Choroid plexus epithelial cell (primary cell): ENCODE measurements at places on chromosomes 3 and 15.

GRCh38 chr3:106302451-106303221 lies 433.8 kb upstream of the CBLB start:
- DNase-seq = no peak

GRCh38 chr3:28022916-28023315 lies 218.5 kb upstream of the CMC1 start:
- DNase-seq = no peak

- no peak for DNase-seq
Observed at GRCh38 chr3:101722394-101723173, 1.8 kb upstream of the CEP97 start.

GRCh38 chr15:57017024-57017423 lies 98.6 kb downstream of the TCF12 start:
- peak; percentile 44 for DNase-seq

- no peak for DNase-seq
Observed at GRCh38 chr3:7000501-7000900, 139.6 kb downstream of the GRM7 start.

DNA sequence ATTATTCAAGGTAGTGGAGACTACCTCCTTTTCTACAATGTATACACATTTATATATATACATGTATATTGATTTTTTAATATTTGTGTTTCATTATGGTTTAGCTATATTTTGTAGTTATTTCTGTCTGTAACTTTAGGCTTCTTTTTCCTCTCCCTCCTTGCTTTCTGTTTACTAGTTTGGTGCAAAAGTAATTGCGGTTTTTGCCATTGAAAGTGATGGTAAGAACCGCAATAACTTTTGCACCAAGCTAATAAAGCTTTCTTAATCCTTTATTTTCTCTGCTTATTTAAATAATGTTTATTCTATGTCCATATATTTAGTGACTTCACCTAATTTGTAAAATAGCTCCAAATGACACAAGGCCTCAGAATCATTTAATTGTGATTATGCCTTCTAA lies 195.3 kb upstream of the PLSCR5 start:
- DNase-seq = peak; percentile 41

DNA sequence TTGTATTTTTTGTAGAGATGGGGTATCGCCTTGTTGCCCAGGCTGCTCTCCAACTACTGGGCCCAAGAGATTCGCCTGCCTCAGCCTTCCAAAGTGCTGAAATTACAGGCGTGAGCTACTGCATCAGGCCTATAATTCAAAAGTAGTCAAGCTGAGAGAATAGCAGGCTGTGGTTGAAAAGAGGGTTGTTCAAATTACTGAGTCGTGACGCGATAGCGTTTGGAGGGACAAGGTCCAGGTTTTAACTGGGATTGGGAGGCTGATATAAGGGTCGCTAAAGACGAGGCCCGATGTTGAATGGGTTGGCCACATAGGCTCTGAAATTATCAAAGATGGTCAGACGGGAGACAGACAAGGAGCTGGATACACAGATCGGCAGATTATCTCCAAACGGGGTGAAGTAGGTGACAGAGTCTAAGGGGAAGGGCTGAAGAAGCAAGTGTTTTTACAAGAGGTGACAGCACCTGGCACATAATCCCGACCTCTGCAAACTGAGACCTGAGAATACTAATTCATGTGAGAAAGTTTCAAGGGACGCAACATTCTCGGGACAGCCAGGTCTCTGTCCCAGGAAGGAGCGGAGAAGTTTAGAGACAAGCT lies 759 bp upstream of the ARID3B start:
- no peak for DNase-seq

DNA sequence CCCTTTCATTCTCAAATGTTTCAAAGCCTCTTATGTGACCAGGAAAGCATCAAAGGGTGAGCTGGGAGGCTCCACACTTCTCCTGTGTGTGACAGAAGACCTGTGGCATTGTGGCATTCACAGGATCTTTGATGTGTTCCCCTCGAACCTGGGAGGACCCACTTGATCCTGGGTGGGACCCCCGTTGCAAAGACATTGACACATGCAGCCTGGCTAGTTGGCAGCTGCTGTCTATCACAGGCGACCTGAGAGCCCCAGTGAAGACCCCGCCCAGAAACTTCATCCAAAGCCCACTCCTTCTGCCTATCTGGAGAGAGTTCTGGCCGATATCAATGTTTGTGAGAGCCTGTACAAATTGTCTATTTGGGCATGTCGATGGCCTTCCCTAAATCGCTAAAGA lies 140.4 kb upstream of the ATP2B2 start:
- DNase-seq = no peak

- peak; percentile 44 for DNase-seq
Observed at GRCh38 chr3:193783166-193783896, 190.3 kb downstream of the OPA1 start.

DNA sequence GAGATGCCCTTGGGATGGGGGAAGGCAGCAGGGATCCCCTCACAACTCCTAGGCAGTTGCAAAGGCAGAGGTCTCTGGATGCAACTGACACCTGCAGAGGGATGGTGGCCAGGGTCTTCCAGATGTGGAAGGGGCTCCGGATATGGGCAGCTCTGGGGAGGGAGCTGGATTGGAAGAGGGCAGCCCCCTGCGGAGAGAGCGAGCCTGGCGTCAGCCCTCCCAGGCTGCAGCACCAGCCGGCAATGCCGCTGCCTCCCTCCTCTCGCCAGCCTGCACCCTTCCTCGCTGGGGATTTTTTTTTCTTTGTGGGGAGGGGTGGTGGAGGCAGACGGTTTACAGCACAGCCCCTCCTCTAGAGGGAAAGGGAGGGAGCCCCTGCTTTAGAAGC lies 1.6 kb downstream of the INSYN1 start:
- DNase-seq = no peak

GRCh38 chr3:52846432-52846965 lies 11.7 kb upstream of the MUSTN1 start:
- DNase-seq = no peak

DNA sequence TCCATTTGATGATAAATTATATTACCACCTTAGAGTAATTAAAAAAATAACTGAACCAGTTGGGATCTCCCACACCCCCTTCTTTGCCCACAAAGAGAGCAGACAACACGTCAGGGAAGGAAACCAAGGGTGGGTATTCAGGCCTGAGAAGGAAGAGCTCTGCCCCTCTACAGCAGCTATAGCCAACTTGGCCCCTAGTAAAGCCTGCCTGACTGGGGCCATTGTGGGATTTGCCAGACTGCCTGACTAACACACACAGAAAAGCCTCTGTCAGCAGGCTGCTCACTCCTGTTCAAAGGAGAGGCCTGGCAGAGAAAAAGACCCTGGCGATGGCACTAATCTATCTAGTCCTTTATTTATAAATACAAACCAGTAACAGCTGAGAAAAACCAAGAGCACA lies 41.4 kb downstream of the ATP8B4 start:
- no peak for DNase-seq

DNA sequence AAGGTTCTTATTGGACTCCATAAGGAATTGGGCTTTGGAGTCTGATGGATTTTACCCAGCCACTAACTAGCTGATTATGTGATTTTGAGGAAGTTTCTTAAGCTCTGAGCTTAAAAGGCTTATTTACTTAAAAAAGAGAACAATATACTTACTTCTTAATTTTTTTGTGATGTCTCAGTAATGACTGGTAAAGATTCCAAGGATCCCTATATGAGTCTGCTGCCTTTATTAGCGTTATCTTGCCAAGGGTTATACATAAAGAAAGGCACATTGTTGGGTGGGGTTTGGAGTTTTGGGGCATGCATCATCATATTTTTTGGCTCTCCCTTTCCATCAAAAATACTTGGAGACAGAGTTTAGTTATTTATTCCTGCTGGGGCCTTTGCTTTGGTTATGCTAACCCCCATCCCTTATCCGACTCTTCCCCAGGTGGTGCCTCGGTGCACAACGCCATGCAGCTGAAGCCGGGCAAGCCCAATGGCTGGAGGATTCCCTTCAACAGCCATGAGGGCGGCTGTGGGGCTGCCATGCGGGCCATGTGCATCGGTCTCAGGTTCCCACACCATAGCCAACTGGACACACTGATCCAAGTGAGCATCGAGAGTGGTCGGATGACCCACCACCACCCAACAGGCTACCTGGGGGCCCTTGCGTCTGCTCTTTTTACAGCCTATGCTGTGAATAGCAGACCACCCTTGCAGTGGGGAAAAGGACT lies 6.7 kb downstream of the ADPRH start:
- DNase-seq = no peak

GRCh38 chr3:169619793-169620192 lies 43.7 kb downstream of the MECOM start:
- no peak for DNase-seq

- peak; percentile 88 for DNase-seq
Observed at GRCh38 chr15:44489464-44489863, 47.5 kb upstream of the EIF3J start.

DNA sequence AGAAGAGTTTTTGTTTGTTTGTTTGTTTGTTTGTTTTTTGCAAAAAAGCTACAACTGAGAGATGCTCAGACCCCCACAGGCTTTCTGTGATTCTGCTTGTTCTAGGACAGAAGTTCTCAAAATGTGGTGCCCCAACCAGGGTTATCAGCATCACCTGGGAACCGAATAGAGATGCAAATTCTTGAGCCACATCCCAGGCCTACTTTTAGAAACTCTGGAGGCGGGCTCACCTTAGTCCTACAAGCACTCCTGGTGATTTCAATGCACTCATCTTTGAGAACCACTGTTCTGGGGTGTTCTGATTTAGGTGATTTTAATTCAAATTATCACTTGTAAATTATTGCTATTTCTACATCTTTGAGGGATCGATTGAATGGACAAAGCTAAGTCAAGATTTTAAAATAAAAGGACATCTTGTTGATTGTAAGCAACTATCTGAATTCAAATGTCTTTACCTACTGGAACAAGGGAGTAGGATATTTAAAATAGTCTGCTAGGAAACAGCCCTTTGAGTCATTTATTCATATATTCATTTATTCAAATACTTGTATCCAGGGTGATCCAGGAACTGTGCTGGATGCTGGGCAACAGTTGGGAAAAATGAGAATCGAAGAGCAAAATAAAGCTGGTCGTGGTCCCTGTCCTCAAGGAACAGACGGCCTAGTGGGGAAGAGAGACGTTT lies 44.7 kb upstream of the CADPS start:
- no peak for DNase-seq

GRCh38 chr3:186798239-186798874 lies 7.9 kb downstream of the RFC4 start:
- DNase-seq = peak; percentile 6

- DNase-seq = peak; percentile 82
Observed at GRCh38 chr3:48039487-48040190, 23.4 kb upstream of the MAP4 start.

GRCh38 chr15:41233367-41233771 lies 2.3 kb downstream of the CHP1 start:
- peak; percentile 81 for DNase-seq

GRCh38 chr15:59739557-59740186 lies 50.6 kb upstream of the BNIP2 start:
- no peak for DNase-seq

DNA sequence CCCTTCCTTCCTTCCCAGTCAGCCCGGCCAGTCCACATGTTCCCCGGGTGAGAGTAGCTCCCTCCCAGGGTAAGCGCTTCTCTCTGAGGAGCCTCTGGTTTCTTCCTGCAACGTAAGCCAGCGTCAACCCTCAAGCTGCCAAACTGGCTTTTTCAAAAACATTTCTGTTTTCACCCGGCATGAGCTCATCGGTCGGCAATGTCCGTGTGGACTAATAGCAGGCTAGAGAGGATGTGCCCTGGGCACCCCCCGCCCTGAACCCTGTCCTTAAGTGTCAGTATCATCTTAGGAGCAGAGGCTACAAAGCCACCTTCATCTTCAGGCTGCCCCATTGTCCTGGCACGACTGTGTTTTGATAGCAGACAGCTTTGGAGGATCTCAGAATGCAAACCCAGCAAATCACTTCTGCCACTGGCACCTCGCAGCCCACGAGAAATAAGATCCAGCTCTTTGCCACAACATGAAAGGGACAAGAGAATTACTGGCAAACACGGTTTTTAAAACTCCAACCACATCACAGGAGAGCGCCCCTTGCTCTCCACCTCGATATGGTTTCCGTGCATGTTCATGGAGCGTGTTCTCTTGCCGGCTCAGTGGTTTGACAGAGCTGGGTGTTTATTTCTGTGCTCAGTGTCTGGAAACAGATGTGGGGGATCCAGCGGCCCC lies 9.9 kb downstream of the ALDH1A3 start:
- peak; percentile 85 for DNase-seq

DNA sequence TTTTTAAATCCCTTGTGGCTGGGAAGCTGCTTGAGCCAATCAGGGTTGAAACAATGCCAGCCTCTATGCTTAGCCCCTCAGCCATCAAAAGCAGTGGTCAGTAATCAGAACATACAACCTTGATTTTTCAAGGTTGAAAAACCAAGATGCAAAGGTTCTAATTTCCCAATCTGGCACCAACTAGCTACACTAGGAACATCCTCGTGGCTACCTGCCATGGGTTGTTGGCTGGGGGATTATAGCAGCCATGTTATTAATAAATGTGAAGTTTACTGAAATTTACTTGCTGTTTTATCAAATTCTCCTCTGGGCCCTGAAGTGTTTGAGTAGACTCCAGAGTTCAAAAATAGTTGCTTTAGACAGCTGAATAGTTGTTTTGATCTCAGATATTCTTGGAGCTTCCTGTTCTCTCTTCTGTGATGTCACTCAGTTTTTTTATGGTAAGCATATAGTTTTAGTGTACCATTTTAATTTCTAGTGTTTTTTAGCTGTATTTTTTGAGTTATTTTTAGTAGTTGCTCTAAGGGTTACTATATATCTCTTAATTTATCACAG lies 31.9 kb downstream of the PCCB start:
- peak; percentile 34 for DNase-seq

GRCh38 chr3:152729906-152730305 lies 105.0 kb upstream of the P2RY1 start:
- no peak for DNase-seq

DNA sequence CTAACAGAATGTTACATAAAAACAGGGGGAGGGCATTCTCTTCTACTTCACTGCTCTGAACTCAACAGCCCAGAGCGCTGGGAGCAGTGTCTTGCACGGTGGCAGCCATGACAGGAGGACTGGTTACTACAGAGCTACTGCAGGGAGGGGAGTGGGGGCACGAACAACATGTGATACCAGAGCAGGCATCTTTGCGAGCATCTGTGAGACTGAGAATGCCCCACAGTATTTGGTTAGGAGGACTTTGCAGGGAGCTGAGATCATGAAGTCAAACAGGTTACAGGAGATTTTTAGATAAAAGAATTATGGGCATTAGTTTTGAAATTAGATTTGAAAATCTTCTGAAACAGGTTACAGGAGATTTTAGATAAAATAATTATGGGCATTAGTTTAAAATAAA lies 58.8 kb upstream of the GOLGA8B start:
- no peak for DNase-seq

GRCh38 chr15:39251413-39252133 lies 329.3 kb upstream of the THBS1 start:
- DNase-seq = no peak

GRCh38 chr3:46467562-46467961 lies 2.9 kb upstream of the LTF start:
- DNase-seq = no peak

GRCh38 chr3:150925751-150926201 lies 20.5 kb upstream of the MINDY4B start:
- DNase-seq = peak; percentile 45

DNA sequence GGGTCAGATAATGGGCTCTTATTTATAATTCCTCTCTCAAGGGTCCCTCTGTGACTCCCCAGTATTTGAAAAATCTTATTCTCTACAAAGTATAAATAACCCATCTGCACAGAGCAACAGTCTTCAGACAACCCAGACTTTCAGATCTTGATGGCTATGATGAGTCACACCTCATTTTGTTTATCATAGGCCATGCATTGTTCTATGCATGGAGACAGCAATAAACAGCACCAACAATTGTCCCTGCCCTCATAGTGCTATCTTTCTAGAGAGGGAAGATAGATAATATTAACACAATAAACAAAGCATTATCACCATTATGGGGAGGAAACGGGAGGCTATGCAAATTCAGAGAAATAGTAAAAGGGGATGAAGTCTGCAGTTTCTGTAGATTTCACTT lies 13.4 kb downstream of the FHIT start:
- DNase-seq = no peak
